ENCODE measurements at places on chromosomes 11 and 22.

- no peak for DNase-seq
Measured at GRCh38 chr11:97614606-97615005, 1224.8 kb downstream of the JRKL start.

DNA sequence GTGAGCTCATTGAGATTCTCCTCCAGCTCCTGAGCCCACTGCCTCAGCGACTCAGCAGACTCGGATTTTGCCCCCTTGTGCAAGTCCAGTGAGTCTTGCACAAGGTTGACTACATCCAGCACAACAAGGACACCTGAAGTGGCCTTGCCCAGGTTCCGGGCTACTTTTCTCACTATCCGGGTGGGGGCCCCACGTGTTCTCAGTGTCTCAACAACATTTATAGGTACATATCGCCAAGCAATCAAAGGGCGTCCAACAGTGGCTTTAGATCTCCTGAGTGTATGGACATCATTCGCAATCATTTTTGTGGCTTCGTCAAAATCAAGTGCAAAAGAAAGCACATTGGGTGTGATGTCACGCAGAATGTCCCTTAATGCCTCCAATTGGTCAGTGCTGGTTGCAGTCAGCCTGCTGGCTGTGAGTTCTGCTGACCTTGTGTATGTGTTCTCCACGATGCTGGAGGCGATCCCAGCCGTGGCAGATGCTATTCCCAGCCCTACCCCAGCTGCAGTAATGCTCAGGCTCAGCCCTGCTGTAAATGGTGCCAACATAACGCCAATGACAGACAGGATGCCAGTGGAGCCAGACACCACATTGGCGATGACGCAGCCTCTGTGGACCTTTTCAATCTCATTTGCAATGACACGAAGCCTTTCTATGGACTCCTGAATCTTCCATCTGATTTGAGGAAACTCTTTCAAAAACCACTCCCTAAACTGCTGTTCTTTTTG lies 10.3 kb downstream of the APOL4 start:
- peak; percentile 72 for DNase-seq

GRCh38 chr11:17591293-17591692 lies 44.2 kb downstream of the OTOG start:
- DNase-seq: no peak

DNA sequence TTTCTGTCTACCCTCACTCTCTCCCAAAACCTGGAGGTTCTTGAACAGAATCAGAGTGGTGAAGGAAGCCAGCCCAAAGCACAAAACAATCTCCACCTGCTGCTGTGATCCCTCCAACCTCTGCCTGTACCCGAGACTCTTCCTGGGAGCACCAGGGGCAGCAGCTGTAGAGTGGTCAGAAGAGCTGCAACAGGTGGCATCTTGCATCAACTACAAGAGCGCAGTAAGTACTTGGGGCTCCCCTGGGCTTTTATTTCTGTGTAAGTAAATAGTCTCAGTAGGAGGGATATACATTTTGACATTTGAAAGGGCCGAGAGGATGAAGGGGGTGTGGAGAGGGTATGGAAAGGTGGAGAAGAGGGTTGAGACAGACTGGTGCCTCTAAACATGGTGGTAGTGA lies 8.3 kb upstream of the UBQLNL start:
- no peak for DNase-seq

DNA sequence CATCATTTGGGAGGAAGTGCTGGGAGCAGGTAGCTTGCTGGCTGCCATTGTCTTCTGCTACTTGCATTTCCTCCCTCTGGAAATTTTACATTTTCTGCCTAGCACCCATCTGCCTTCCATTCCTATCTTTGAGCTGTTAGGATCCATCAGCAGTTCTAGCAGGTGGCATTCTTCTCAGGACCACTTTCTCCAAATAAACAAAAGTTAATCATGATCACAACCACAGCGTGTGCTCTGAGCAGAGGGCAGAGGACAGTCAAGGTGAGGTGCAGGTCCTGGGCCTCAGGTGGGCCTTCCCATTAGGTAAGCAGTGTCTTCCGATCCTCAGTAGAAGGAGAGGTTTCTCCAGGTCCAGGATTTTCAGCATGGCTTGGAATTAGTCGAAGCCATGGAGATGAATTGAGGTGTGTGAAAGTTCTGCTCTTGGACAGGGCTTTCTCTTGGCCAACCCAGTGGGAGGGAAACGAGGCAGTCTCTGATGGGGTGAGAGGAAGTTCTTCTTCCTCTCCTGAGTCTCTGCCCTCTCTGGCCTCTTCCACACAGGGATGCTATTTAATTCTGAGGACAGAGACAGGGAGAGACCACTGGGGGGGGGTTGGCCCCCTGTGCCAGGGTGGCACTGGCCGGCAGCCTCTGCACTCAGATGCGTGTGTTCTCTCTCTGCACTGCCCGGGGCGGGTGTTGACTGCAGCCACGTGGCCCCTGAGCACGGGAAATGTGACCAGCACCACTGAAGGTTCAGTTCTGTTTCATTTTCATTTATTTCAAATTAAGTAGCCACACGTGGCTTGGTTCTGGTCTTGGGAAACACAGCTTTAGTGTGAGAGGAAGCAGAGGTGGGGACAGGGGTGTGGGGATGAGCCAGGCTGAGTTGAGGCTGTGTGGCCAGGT lies 170.8 kb downstream of the TBC1D22A start:
- DNase-seq: no peak

- peak; percentile 41 for DNase-seq
Measured at GRCh38 chr11:120682866-120683265, 171.3 kb downstream of the GRIK4 start.

DNA sequence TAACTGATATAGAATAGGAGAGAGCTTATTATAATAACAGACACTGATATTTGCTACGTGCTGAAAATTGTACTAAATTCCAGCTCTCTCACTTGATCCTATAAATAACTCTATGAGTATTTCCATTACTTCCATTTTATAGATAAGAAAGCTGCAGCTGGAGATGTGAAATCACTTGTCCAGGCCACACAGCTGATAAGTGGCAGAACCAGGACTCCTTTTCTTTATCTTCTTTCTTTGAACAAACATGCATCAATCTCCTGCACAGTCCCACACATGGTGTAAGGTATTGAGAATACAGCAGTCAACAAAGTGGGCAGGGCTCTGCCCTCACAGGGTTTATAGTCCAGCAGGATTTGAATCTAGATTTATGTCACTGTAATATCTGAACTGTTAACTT lies 652.1 kb downstream of the NELL1 start:
- no peak for DNase-seq

GRCh38 chr11:58509748-58510147 lies 1.8 kb upstream of the OR5B21 start:
- DNase-seq: no peak

DNA sequence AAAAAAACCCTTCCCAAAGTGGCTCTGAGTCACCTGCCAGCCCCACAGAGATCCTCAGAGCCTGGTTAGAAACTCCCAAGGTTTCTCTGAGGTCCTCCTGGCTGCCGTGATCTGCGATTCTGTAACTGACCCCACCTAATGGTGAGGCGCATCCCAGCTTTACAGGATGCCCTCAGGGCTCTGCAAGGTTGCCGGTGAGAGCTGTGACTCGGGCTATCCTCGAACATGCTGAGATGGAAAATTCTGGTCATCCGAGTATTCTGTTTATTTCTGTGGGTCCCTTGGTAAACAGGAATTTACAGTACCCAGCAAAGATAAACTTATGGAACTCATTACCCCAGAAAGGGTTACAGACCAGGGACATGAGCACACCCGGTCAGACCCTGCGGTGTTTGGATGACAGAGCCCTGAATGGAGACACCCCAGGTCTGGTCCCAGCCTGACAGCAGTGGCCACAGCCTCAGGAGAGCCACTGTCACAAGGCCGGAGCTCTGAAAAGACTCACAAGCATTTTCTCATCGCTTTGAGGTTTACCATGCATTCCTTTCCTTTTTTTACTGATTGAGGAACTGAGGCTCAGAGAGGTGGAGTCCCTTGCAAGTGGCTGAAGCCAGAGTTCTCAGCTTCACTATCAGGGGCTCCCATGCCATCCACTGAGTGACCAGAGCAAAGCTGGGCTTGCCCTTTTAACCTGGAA lies 22.2 kb downstream of the LIF start:
- no peak for DNase-seq

GRCh38 chr11:104058680-104059079 lies 22.2 kb downstream of the DDI1 start:
- no peak for DNase-seq

DNA sequence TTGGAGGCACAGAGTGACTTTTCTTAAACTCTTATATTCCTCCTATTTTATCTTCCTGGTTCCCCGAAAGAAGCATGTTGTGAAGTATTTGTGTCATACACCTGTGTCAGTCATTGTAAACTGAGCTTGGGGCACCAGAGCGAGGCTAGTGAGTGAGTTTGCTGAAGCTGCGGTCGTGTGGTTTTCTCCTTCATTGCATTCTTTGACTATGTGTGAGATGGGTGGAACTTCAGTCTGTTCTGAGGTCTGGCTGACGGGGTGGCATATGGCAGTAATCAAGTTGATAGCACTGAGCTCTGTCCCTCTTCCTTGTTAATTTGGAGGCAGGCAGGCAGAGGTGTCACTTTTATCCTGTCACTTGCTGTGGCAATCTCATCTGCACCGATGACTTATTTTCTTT lies 4.2 kb downstream of the VPS26B start:
- DNase-seq: peak; percentile 75
